ENCODE measurements at places on chromosomes 13 and 19. TPM values are rescaled to one million over a fixed set of nuclear protein-coding genes. Genes with fewer than 3 reads are reported as not detected.

ZNF610 gene
- 0.78 TPM for total RNA-seq

TMC4 gene
- total RNA-seq, result 126 TPM

DZIP1 gene
- 17.5 TPM for total RNA-seq

GFY gene
- total RNA-seq, result not detected

HIPK4 gene
- total RNA-seq, result not detected

CGB8 gene
- not detected for total RNA-seq

NR1H2 gene
- total RNA-seq, result 43.2 TPM

PSG7 gene
- total RNA-seq, result not detected

ZNF415 gene
- 6.9 TPM for total RNA-seq

NANOS3 gene
- total RNA-seq, result not detected

MAMSTR gene
- 7.3 TPM for total RNA-seq

PODNL1 gene
- total RNA-seq, result 0.66 TPM

MIA gene
- not detected for total RNA-seq

ZNF256 gene
- 3.6 TPM for total RNA-seq

CASP14 gene
- not detected for total RNA-seq

CNN1 gene
- 10.9 TPM for total RNA-seq

ARL11 gene
- not detected for total RNA-seq

GJB6 gene
- not detected for total RNA-seq

NUMBL gene
- 9.1 TPM for total RNA-seq

MAST3 gene
- 35.3 TPM for total RNA-seq

CFAP97D2 gene
- not detected for total RNA-seq

FBN3 gene
- 0.26 TPM for total RNA-seq

MBD3L3 gene
- not detected for total RNA-seq

THOP1 gene
- total RNA-seq, result 19.7 TPM

ZIC5 gene
- not detected for total RNA-seq

TMEM255B gene
- total RNA-seq, result 4.6 TPM

UBE2L5 gene
- total RNA-seq, result not detected

TNFSF13B gene
- 10.2 TPM for total RNA-seq

ZNF813 gene
- total RNA-seq, result 1.6 TPM

MARCHF2 gene
- 35.9 TPM for total RNA-seq

TTC9B gene
- not detected for total RNA-seq

PIP5K1C gene
- total RNA-seq, result 16.6 TPM

TLE6 gene
- not detected for total RNA-seq

KLK15 gene
- not detected for total RNA-seq
